ENCODE measurements at places on chromosomes 13 and 19.
A peak's percentile ranks its signal among the peaks of the same experiment; 100 is the strongest.

- H3K27ac ChIP-seq, result no peak overlapping the region
- H3K27me3 ChIP-seq, result no peaks in the 10 kb centered on the region
- H3K36me3 ChIP-seq, result no peaks in the 10 kb centered on the region
- H3K4me1 ChIP-seq, result peaks cover under 1% of the 10 kb centered on the region
- no peak for DNase-seq
- H3K4me3 ChIP-seq, result no peak overlapping the region
Measured at GRCh38 chr13:22229916-22230315, 559.0 kb downstream of the FGF9 start.

DNA sequence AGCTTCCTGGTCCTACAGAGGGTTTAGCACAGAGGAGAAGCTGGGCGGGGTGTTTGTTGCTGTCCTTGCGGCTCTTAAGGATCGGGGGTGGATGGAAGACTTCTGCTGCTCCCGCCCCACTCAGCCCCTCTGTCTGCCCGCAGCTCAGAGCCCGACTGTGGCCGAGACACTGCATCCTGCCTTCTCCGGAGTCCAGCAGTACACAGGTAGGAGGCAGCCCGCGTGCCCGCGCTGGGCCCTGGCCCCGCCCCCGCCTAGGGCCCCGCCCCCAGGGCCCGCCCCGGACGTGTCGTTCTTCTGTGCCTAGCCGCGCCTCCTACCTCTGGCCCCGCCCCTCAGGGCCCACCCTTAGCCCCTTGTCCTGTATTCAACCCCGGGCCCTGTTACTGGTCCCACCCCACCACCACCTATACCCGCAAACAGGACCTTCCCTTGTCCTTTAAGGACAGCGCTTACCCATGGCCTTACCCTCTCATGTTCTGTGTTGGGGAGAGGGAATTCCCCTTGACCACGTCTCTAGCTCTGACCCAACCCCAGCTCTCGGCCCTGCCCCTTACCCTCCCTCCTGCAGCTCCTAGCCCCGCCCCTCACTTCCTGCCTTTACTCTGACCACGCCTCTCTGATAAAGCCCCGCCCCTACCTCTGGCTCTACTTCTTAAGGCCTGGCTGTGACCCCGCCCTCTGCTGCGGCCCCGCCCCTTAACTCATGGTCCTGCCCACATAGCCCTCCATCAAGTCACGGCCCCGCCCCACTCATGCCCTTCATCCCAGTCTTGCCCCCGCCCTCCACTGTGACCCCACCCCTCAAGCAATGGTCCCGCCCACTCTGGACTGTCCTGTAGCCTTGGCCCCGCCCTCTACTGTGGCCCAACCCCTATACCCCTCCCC, 60.5 kb downstream of the CELF5 start:
- H3K4me3 ChIP-seq, result peak overlapping the region; percentile 35
- DNase-seq, result peak; percentile 68
- H3K27ac ChIP-seq, result peak overlapping the region; percentile 56
- H3K27me3 ChIP-seq, result peaks cover 17% of the 10 kb centered on the region
- H3K36me3 ChIP-seq, result no peaks in the 10 kb centered on the region

DNA sequence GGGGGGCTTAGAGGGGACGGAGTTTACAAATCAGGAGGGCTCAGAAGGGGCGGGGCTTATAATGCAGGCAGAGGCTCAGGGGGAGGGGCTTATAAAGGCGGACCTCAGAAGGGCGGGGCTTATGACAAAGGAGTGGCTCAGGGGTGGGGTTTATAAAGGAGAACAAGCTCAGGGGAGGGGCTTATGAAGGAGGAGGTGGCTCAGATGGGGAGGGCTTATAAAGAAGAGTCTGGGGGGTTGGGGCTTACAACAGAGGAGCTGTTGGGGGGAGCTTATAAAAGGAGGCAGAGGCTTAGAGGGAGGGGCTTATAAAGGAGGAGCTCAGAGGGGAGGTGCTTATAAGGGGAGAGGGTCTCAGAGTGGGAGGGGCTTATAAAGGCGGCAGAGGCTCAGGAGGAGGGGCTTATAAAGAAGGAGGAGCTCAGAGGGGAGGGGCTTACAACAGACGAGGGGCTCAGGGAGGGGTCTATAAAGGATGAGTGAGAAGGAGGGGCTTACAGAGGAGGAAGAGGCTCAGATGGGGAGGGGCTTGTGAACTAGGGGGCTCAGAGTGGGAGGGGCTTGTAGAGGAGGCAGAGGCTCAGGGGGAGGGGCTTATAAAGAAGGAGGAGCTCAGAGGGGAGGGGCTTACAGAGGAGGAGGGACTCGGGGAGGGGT, 1.0 kb downstream of the SMIM24 start:
- H3K27me3 ChIP-seq, result peaks cover 5% of the 10 kb centered on the region
- H3K36me3 ChIP-seq, result peaks cover 28% of the 10 kb centered on the region
- H3K4me1 ChIP-seq, result peaks cover 41% of the 10 kb centered on the region
- peak; percentile 81 for DNase-seq
- H3K27ac ChIP-seq, result peak overlapping the region; percentile 92

GRCh38 chr19:33329736-33330135, 27.4 kb upstream of the CEBPA start:
- H3K36me3 ChIP-seq, result no peaks in the 10 kb centered on the region
- H3K4me3 ChIP-seq, result no peak overlapping the region
- peaks cover 1% of the 10 kb centered on the region for H3K4me1 ChIP-seq
- H3K27ac ChIP-seq, result no peak overlapping the region
- no peaks in the 10 kb centered on the region for H3K27me3 ChIP-seq

DNA sequence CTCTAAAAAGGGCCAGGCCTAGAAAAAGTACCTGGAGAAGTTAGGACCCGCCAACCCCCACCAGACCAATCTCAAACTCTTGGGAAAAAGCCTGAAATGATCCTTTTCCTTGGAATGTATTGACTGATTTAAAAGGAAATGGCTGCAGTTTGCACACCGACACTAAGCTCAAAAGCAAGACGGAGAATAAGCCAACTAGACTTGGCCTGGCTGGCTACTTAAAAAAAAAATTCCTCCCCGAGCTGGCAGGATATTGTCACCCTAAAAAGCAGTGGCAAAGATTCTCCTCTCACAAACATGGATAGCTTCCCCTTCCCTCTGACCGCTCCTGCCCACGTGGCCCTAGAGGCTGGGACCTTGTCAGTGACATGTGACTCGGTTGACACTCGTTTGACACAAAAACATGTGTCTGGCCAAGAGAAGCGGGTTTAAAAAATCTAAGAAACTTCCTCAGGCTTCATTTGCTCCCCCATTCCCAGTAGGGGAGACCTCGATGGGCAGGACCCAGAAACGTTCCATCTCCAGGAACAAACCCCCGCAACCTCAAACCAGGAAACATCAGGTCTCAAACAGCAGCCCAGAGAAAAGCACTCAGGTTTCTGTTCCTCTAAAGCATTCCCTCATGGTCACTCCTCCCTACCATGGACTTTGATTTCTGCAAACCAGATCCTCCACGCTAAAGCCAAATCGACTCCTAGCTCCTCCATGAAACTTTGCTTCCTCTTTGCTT, 1.3 kb downstream of the RFX1 start:
- peak overlapping the region; percentile 94 for H3K27ac ChIP-seq
- H3K36me3 ChIP-seq, result no peaks in the 10 kb centered on the region
- peaks cover 17% of the 10 kb centered on the region for H3K4me1 ChIP-seq
- DNase-seq, result peak; percentile 55
- H3K27me3 ChIP-seq, result no peaks in the 10 kb centered on the region
- H3K4me3 ChIP-seq, result peak overlapping the region; percentile 82

DNA sequence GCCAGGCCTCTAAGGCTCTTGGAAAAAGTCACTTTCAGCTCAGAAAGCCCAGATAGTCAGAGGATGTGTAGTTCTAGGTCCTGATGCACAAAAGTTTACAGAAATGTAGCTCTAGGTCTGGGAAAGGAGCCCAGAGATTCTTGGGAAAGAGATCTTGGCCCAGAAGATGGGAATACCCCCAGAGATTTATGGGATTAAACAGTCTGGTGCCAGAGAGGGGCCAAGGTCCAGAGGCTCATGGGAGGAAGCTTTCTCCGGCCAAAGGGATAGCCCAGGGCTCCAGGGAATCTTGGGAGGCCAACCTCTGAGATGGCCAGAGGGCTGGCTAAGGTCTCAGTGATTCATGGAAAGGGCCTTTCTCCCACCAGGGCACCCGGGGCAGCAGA, 15.2 kb downstream of the BCAT2 start:
- peaks cover 11% of the 10 kb centered on the region for H3K4me1 ChIP-seq
- no peak overlapping the region for H3K4me3 ChIP-seq
- no peak for DNase-seq
- no peaks in the 10 kb centered on the region for H3K27me3 ChIP-seq

- no peaks in the 10 kb centered on the region for H3K36me3 ChIP-seq
- DNase-seq, result peak; percentile 9
- peak overlapping the region; percentile 44 for H3K4me3 ChIP-seq
- H3K4me1 ChIP-seq, result no peaks in the 10 kb centered on the region
Measured at GRCh38 chr13:107867701-107868661, 347.4 kb downstream of the LIG4 start.

DNA sequence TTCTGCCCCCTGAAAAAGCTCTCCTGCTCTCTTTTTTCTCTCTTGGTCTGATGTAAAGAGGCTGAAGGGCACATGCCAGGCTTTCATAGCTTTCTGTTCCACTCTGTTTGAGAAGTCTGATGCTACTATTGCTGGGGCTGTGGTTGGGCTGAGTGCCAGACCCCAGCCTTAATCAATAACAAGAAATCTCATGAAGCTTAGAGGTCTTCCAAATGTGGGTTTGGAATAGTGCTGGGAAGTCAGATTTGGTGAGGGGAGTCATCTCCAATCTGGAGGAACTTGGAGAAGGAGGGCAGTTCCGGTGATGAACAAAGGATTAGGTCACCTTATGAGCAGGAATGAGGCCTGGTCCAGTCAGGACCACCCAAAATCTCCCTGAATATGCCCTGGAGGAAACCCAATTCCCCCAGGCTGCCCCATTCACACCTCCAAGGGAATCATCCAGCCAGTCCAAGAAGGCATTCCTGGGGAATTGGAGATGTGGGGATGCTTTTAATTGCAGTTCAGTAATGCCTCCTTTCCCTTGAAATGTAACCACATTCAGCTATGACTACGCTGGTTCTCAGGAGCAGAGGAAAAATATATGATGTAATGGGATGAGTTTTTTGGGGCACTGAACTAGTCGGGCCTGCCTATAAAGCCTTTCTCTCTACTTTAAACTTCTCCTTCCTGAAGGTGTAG, 102.0 kb downstream of the STARD13 start:
- no peak for DNase-seq
- H3K4me1 ChIP-seq, result peaks cover 35% of the 10 kb centered on the region
- H3K4me3 ChIP-seq, result no peak overlapping the region
- peak overlapping the region; percentile 21 for H3K27ac ChIP-seq

DNA sequence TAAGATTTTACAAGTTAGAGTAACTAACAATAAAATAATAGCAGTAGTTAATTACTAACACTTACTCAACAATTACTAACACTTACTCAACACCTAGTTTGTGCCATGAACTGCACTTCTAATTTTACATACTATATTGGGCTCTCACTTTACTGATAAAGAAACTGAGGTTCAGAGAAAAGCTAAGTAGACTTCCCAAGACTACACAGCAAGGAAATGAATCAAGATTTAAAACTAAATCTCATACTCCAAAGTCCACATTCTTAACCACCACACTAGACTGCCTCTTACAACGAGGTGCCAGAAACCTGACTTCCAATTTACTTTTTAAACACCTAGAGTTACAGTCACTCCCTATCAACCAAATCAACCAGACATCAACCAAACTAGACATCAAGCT, 25.1 kb downstream of the RBM26 start:
- DNase-seq, result peak; percentile 60
- peak overlapping the region; percentile 52 for H3K27ac ChIP-seq
- peaks cover 17% of the 10 kb centered on the region for H3K4me1 ChIP-seq
- no peak overlapping the region for H3K4me3 ChIP-seq
- no peaks in the 10 kb centered on the region for H3K27me3 ChIP-seq
- H3K36me3 ChIP-seq, result peaks cover 19% of the 10 kb centered on the region

DNA sequence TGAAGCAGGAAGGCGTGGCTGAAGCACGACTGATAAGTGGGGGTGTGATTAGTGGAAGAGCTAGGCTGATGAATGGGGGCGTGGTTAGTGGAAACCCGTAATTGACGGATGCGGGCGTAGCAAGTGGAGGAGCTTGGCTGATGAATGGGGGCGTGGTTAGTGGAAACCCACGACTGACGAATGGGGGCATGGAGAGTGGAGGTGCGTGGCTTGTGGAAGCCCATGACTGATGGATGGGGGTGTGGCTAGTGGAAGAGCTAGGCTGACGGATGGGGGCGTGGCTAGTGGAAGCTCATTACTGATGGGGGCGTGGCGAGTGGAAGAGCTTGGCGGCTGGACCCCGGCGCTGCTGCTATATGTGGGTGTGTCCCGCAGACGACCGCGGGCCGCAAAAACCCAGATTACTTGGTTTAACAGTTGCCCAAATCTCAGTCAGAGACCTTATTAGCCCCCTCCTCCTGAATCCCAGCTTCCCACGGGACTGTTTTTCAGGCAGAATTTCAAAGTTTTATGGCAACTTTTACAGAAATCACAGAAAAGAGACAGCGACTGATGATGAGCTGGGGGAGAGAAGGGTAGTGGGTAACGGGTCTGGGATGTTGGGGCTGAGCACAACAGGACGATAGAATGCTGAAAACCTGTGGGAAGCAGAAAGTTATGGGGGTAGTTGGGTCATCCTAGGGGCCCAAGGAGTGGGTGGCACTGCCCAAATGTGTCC, 9.0 kb upstream of the MEIS3 start:
- peak; percentile 74 for DNase-seq
- H3K4me1 ChIP-seq, result peaks cover 12% of the 10 kb centered on the region
- H3K36me3 ChIP-seq, result no peaks in the 10 kb centered on the region
- peaks cover 76% of the 10 kb centered on the region for H3K27me3 ChIP-seq

GRCh38 chr19:16336571-16336970, 11.9 kb downstream of the KLF2 start:
- H3K27ac ChIP-seq, result no peak overlapping the region
- no peaks in the 10 kb centered on the region for H3K27me3 ChIP-seq
- no peak for DNase-seq

- DNase-seq, result no peak
- H3K27ac ChIP-seq, result no peak overlapping the region
- H3K27me3 ChIP-seq, result no peaks in the 10 kb centered on the region
- no peak overlapping the region for H3K4me3 ChIP-seq
- H3K4me1 ChIP-seq, result no peaks in the 10 kb centered on the region
Measured at GRCh38 chr13:60094385-60095088, 69.2 kb downstream of the DIAPH3 start.

GRCh38 chr13:28013482-28013881, 25.0 kb upstream of the URAD start:
- no peaks in the 10 kb centered on the region for H3K36me3 ChIP-seq
- no peaks in the 10 kb centered on the region for H3K4me1 ChIP-seq
- no peak overlapping the region for H3K4me3 ChIP-seq
- no peak for DNase-seq
- no peak overlapping the region for H3K27ac ChIP-seq
- no peaks in the 10 kb centered on the region for H3K27me3 ChIP-seq

- DNase-seq, result no peak
- H3K27me3 ChIP-seq, result no peaks in the 10 kb centered on the region
- no peak overlapping the region for H3K4me3 ChIP-seq
- H3K4me1 ChIP-seq, result peaks cover 48% of the 10 kb centered on the region
Measured at GRCh38 chr13:98483601-98484288, 93.2 kb downstream of the STK24 start.

- DNase-seq, result no peak
- H3K27ac ChIP-seq, result no peak overlapping the region
- no peaks in the 10 kb centered on the region for H3K36me3 ChIP-seq
- no peak overlapping the region for H3K4me3 ChIP-seq
- peaks cover 2% of the 10 kb centered on the region for H3K27me3 ChIP-seq
- no peaks in the 10 kb centered on the region for H3K4me1 ChIP-seq
Measured at GRCh38 chr19:7808108-7808507, 21.9 kb upstream of the EVI5L start.

GRCh38 chr13:98487522-98487921, 89.4 kb downstream of the STK24 start:
- H3K4me1 ChIP-seq, result peaks cover 59% of the 10 kb centered on the region
- peaks cover 7% of the 10 kb centered on the region for H3K36me3 ChIP-seq
- no peaks in the 10 kb centered on the region for H3K27me3 ChIP-seq
- H3K27ac ChIP-seq, result no peak overlapping the region
- no peak for DNase-seq
